ENCODE measurements at places on chromosomes 3 and 15.

DNA sequence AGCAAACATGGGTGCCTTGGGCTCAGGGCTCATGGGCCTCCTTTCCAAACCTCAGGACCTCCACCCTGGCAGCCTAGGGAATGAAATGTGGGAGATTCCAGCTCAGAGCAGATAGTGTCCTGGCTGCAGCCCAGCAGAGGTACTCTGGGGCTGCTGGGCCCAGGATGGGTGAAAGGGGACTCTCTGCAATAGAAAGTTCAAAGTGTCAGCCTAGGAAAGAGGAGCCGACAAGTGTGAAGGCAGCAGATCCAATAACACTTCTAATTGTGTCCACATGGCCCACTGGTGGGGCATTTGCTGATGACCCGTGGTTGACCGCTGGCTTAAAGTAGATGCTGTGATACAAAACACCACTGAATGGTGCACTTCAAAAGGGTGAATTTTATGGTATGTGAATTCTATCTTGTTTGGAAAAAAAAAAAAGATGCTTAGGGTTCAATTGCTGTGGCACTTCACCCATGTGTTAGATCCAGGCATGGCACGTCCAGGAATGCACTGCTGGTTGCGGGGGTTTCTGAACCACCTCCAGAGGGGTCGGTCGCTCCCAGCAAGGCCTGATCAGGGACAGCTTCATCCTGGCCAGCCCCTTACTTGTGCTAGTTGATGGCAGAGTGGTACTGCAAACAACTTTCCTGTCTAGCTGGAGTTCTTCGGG is 20.9 kb downstream of the AMOTL2 start:
- DNase-seq: no peak

- no peak for DNase-seq
Observed at GRCh38 chr3:99373846-99374210, 264.6 kb upstream of the COL8A1 start.

DNA sequence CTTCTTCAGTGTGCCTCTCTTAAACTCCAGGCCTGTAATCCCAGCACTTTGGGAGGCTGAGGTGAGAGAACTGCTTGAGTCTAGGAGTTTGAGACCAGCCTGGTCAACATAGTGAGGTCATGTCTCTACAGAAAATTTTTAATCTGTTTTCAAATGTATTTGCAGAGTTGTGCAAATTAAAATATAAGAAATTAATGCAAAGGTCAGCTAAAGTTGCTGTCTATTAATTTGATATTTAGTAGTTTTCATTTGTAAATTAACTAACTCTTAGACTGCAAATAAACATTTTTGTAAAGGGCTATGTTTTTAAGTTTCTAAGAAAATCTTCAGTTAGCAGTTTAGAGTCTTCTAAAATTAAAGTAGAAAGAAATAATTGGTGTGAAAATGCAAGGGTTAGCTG is 99.9 kb upstream of the TJP1 start:
- no peak for DNase-seq

GRCh38 chr3:185831195-185831594 is 6.4 kb upstream of the IGF2BP2 start:
- no peak for DNase-seq

- no peak for DNase-seq
Observed at GRCh38 chr15:39400821-39401550, 179.9 kb upstream of the THBS1 start.

DNA sequence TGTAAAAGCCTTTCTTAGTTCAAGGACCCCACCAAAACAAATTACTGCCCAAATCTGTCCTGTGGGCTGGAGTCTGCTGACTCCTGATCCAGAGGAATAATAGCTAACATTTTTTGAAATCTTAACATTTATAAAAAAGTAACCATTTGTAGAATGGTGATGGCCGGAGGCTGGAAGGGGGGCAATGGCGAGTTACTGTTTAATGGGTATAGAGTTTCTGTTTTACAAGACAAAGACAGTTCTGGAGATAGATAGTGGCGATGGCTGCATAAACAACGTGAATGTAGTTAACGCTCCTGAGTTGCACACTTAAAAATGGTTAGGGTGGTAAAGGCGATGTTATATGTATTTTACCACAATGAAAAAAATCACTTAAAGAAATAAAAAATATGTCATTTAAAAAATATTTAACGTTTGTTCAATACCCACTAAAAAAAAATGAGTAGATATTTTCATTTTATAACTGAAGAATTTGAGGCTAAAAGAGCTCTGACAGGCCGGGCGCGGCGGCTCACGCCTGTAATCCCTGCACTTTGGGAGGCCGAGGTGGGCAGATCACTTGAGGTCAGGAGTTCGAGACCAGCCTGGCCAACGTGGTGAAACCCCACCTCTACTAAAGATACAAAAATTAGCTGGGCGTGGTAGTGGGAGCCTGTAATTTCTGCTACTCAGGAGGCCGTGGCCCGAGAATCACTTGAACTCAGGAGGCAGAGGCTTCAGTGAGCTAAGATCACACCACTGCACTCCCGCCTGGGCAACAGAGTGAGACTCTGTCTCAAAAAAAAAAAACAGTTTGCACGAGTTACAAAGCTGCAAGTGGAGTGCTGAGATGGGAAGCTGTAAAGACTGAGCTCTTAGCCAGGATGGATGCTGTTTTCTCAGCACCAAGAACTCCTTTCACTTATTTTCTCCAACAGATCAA is 37.6 kb downstream of the IGF2BP2 start:
- DNase-seq: no peak

GRCh38 chr15:79978655-79979514 is 7.9 kb upstream of the BCL2A1 start:
- DNase-seq: no peak

DNA sequence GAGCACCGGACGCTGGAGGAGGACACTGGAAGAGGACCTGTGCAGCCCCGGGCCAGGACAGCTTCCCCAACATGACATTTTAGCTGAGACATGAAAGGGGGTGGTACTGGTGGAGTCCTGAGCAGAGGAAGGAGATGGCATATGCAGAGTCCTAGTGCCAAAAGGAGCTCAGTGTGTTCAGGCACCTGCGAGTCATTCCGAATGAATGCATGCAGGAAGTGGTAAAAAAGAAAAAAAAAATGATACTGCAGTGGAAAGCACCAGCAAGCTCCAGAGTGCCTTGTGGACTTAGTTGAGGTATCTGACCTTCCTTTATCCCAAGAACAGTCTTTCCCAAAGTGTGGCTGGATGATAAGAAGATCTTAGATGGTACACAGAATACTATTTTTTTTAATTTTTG is 6.6 kb upstream of the ZNF148 start:
- no peak for DNase-seq

- no peak for DNase-seq
Observed at GRCh38 chr3:38167591-38167990, 2.3 kb downstream of the OXSR1 start.

GRCh38 chr3:105722943-105723556 is 145.8 kb downstream of the CBLB start:
- DNase-seq: no peak

GRCh38 chr3:170096342-170096741 is 58.5 kb downstream of the GPR160 start:
- no peak for DNase-seq

- DNase-seq: no peak
Observed at GRCh38 chr3:69566275-69566674, 173.0 kb upstream of the MITF start.

DNA sequence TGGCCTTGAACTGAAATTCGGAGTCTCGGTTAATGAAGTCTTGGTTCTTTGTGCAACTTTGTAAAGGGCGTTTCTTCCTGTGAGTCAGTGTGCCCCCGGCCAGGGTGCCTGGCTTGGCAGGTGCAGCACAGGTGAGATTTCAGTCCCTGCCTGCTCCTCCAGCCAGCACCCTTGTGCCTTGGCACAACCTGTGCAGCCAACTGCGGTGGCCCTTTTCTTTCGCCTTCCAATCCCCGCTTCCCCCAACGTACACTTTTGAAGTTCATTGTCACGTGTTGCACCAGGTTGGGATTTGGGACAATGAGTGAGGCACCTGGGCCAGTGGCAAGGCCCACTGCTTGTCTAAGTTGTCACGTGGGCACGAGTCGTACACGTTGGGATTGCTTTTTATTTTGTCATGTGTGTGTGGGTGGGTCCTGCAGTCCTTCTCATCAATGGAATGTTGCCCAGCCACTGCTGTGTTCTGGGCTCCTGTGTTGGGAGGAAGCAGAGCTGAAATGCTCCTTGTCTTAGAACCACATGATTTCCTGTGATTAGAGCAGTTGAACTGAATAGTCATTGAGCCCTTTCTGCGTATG is 242.9 kb upstream of the BHLHE40 start:
- no peak for DNase-seq

DNA sequence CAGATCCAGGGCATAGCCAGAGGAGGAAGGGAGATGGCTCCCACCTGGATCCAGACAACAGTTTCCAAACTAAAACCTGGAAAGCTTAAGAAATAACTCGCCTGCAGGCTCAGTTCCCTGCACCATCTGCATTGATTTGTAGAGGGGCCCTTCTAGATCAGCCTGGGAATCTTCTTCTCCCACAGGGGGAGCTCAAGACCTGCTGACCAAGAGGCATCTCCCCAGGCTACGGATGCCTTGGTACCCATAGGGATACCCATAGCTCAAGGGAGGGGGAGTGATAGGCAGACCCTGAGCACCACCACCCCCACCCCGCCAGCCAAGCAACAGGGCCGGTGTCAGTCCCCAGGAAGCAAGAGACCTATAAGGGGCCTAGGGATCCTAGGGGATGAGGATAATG is 28.0 kb upstream of the DCLK3 start:
- no peak for DNase-seq

GRCh38 chr15:79505956-79506355 is 73.8 kb downstream of the MINAR1 start:
- no peak for DNase-seq

- no peak for DNase-seq
Observed at GRCh38 chr15:68054628-68055223, 611 bp downstream of the PIAS1 start.

DNA sequence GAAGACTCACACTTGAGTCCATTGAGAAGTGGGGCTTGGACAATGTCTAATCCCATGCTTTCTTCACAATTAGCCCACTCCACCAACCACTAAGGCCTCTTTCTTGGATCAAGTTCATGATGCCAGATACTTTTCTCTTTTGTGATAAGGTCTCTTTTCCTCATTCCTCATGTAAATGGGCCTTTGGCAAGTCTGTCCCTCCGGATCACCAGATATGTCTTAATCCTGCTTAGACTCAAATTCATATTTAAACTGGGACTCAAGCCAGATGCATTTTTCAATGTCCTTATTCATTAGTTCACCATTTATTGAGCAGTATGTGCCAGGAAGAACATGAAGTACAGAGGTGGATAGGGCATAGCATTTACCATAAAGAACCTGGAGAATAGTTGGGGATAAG is 671.1 kb downstream of the TBL1XR1 start:
- no peak for DNase-seq

GRCh38 chr3:8784676-8785435 is 15.4 kb upstream of the OXTR start:
- no peak for DNase-seq

DNA sequence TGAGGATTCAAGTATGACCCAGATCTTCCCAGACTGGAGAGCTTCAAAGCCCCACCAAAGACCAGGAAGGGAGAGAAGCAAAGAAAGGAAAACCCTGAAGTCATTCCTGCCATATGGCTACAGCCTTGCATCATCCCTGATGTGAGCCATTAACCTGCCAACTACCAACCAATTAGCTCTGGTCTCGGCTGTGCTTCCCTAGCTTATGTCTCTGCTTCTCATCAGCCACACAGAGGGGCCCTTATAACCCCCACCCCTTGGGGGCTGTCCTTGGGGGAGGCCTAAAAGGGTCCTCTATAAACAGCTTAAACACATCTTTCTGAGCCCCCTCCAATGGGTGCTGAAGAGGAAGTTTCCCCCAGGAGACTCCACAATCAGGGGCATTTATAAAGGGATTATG is 52.8 kb downstream of the NOX5 start:
- DNase-seq: no peak

GRCh38 chr15:94252223-94252766 is 20.9 kb downstream of the MCTP2 start:
- no peak for DNase-seq

DNA sequence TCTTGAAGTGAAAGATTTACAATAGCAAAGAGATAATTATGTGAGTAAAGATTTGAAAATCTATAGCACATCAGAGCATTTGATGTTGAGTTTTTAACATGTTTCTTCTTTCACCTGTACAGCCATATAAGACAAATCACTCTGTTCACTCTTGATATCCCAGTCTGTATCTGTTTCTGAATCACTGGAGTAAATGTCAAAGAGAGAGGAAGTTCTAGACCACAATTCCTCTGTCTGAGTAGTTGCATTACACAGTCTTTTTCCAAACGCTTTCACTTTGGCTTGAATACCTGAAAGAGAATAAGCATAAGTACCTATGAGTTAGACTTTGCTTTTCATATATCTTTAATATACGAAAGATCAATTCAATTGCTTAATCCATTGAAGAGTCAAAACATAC is 9.9 kb downstream of the THAP10 start:
- no peak for DNase-seq

- no peak for DNase-seq
Observed at GRCh38 chr3:174253196-174253823, 605.8 kb upstream of the NAALADL2 start.

DNA sequence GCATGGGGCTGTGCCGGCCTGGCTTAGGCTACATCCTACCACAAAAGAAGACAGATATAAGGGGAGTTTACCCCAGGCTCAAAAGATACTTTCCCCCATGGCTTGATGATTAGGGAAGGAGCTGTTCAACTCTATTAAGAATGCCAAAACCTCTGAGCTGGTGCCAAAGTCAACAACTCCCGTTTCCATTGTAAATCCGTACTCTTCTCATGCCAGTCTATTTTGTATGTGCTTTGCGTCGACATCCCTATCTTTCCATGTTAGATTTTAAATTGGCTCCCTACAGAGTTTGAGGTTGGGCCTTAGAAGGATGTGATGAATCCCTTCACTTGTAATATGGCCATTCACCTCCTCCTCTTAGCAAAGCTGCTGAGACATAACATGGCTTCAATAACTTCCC is 46.9 kb downstream of the RLBP1 start:
- DNase-seq: no peak

- no peak for DNase-seq
Observed at GRCh38 chr15:100196326-100197058, 145.3 kb downstream of the ADAMTS17 start.

- DNase-seq: no peak
Observed at GRCh38 chr3:177824190-177824786, 627.0 kb upstream of the TBL1XR1 start.

GRCh38 chr15:81294516-81294880 is 29.4 kb downstream of the STARD5 start:
- DNase-seq: no peak

DNA sequence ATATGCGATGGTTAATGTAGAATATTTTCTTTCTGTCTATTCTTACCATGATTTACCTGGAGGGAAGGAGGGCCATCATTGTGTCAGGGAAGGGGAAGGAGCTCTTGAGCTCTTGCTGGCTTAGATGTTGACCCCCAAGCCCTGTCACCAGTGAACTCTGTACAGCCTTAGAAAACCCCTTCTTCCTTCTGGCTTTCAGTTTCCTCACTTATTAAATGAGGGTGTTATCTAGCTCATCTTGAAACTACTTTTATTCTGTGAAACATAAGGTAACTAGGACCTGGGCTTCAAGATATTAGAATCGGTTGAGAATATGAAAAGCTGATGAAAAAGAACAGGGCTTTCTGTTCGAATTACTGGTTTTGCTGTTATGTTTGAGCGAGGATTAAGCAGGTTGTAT is 25.1 kb upstream of the UTS2B start:
- DNase-seq: no peak

Data from stimulated activated CD8-positive, alpha-beta memory T cell treated with anti-CD3 and anti-CD28 coated beads, Interleukin-12 subunit alpha, Interleukin-12 subunit beta, amount 100 ng/mL, for 4 hours (primary cell).